ENCODE measurements at places on chromosomes 7 and 10.

- no peak for DNase-seq
Measured at GRCh38 chr10:48447356-48448215, 141.1 kb downstream of the MAPK8 start.

DNA sequence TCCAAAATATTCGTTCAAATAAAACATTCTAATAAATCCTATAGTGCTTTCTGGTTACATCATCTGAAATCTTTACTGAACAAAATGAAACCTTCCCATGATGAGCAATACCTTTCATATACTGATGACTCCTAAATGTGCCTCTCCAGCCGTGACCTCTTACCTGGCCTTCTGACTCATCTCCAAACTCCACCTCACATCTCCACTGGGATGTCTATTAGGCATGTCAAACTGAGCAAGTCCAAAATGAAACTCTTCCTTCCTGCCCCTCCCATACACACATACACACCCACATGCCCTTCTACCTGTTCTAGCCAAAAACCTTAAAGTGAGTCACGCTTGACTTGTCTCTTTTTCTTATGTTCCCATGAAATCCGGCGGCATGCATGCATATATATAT lies 22.9 kb downstream of the GSAP start:
- DNase-seq = no peak

DNA sequence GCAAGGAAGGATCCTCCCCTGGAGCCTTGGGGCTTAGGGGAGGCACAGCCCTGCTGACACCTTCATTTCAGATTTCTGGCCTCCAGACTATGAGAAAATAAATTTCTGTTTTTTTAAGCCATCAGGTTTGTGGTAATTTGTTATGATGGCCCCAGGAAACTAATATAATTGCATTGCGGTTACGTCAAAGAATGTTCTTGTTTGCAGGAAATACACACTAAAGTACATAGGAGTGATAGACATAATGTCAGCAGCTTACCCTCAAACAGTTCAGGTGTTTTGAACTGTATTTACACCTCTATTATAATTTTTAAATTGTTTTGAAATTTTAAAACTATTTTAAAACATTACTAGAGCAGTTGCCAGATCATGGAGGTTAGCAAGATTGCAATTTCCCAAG lies 12.6 kb upstream of the FHIP2A start:
- no peak for DNase-seq

- DNase-seq = peak; percentile 8
Measured at GRCh38 chr7:22860784-22861482, 38.3 kb upstream of the TOMM7 start.

DNA sequence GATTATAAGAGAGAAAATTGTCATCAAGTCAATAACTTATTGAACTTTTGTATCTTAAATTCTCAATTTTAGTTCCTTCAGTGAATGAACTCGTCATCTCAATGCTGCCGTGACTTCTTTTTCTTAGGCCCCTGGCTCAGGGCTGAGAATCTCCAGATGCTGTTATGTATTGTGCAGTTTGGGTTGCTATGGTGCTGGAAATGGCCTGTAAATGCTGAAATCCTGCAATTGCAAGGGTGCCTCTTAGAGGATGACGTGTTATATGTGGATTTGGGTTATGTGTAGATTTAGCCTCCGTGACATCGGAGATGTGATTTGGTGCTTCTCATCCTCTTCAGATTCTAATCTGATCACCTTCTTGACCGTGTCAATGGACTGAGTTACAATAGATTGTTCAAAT lies 55.7 kb upstream of the ZRANB1 start:
- DNase-seq = no peak

DNA sequence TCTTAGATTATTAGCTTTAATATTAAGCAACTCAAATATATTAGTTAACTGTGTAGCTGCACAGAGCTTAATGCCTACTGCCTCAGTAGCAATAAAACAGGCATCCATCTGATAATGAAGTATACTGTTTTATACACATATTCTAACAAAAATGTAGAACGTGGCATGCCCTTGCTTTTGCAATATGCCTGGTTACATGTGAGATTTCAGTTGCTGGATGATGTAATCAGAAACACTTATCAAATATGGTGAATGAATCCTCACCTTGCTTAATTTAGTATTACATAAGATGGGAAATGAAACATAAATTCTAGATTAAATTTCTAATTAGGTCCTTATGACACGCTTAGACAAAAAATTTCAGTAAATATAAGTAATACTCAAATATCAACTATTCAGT lies 8.0 kb downstream of the DNAJC1 start:
- DNase-seq = no peak

DNA sequence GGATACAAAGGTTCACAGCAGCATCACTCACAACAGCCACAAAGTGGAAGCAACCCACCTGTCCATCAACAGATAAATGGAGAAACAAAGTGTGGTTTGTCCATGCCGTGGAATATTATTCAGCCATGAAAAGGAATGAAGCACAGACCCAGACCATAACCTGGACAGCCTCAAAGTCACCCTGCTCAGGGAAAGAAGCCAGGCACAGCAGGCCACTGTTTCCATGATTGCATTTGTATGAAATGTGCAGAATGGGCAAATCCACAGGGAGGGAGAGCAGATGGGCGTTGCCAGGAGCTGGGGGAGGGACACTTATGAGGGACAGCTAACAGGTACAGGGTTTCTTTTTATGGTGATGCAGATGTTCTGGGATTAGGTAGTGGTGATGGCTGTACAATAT lies 30.3 kb downstream of the FOXL3 start:
- no peak for DNase-seq

DNA sequence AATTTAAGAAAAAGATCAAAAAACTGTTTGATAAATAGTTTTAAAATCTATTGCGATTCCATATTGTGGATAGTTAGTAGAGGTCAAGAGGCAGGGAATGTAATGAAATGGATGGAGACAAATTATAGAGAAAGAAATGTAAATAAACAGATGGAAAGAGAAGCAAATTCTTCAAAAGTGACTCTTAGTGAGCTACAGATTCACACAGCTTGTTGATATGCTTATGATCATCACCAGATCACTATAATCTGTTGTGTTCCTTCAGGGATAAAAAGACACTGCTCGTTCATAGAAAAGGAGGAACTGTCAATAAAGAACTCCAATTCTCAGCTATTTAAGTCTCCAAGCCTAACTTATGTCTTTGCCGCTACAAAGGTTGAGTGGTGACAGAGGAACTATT lies 251.4 kb upstream of the SEMA3C start:
- no peak for DNase-seq

- DNase-seq = no peak
Measured at GRCh38 chr7:130648580-130648979, 20.0 kb downstream of the COPG2 start.

DNA sequence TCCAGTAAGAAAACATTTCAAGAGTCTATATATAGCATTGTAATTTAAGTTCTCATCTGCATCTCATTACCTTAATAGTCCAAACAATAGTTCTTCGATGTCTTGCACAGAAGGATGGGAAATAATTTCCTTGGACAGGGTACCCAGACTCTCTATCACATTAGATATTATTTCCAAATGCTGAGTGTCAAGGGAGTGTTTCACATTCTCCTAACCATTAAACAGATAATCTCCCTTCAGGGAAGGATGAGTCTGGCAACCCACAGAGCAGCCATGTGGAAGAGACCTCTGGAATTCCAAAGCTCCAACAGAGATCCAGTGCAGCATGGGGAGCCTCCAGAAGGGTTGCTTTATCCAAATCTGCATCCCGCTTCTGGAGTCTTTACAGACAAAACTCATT lies 89.6 kb downstream of the FZD1 start:
- DNase-seq = no peak

DNA sequence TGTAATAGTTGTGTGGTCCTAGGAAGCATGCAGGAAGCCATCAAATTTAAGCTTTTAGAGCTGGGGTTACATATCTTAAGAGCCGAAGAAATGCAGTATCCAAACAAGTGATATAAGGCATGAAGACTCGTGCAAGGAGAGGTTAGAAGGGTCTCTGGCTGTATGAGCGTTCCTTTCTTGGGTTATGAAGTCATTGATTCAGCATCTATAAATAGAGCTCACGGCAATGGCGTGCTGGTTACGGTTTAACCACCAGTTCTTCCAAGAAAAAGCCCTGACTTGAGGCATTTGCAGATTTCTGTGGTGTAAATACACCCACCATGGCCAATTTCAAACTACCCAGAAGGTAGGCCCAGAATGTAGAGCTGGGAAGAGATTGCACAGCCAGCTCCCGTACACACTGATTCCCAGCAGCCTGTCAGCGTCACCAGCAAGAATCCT lies 72.0 kb upstream of the KAT6B start:
- DNase-seq = no peak

DNA sequence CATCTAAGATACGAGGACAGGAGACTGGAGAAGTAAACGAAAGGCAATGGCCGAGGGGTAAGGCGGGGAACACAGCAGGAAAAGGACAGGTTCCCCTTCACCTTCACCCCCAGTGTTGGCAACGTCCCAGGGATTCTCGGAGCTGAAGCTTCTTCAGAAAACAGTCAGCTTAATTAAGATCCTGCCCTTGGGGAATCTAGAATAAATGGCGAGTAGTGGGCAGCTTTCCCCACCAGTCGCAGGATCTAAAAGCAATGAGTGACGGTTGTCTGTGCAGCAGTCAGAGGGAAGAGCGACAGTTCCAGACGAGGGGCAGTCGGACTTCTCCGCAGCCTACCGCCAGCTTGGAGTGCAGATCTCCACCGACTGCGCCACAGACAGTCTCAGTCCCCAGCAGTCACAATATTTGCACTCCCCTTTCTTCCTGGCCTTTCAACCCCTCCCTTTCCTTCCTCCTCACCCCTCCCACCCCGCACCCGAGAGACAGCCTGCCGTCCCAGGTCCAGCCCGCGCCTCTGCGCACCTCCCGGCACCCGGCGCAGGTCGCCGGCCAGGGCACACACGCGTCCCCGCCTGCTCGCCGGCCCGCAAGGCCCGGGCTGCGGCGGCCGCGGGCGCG lies 10.9 kb upstream of the SP8 start:
- no peak for DNase-seq

GRCh38 chr10:20870834-20871233 lies 26.3 kb downstream of the NEBL start:
- DNase-seq = no peak

GRCh38 chr7:117659531-117660011 lies 179.7 kb downstream of the CFTR start:
- no peak for DNase-seq

DNA sequence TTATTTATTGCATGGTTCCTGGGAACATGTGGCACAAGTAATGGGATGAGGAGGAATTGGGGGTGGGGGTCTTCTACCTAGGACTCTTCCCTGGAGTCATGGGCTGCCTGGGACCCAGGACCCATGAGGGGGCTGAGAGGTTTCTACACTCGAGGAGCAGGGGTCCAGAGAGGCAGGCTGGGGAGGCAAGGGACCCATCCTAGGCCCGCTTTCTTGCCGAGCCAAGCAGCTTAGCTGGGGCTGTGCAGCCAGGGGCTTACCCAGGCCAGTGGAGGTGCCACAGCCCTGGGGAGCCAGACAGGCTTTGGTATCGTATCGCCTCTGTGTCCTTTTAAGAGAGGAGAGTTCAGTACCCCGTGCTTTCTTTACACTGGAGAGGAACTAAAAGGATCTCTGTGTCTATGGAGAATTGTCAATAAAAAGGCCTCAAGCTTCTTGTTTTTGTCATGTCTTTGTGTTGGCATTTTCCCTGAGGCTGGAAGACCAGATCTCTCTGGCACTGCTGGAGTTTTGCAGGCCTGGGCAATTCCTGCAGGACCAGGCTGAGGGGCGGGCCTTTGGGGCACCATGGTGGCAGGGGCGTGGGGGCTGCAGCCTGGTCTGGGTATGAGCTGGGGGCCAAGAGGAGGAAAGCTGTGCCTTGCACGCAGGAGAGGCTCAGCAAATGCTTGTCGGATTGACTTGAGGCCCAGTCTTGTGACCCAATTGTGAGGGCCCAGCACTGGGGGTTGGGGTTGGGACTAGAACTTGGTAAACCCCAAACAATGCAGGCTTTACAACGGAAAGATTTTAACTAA lies 11.1 kb downstream of the SFRP5 start:
- DNase-seq = no peak

GRCh38 chr7:127486654-127487053 lies 94.1 kb upstream of the ZNF800 start:
- DNase-seq = no peak

GRCh38 chr7:158035343-158035742 lies 552.3 kb downstream of the PTPRN2 start:
- no peak for DNase-seq

- DNase-seq = no peak
Measured at GRCh38 chr7:77753173-77753572, 45.1 kb downstream of the TMEM60 start.

DNA sequence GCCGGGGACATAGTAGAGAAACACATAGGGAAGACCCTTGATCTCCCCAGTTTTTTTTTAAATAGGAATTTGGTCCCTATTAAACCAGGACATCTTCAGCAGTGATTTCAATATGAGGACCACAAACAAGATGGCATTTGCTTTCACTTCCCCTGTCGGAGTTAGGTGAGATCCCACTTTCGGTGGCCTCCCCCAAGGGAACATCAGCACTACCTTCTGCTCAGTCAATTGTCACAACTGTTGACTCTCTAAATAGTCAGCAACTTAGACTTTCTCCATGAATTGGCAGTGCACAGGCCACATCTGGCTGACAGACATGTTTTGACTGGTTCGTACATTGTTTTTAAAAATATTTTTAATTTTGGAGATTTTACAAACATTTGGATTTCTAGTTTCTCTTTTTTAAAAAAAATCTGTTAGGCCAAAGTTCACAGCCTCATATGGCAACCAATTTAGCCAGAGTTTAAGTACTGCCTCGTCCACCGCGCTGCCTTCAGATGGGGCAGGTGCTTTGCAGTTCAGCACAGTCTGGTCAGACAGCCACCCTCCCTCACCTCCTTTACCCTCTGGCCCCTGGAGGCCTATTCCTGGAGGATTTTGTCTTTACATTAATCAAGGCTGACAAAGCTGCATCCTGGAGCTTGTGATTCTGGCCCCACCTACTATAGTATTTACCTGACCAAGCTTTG lies 139.2 kb upstream of the PRR15 start:
- no peak for DNase-seq

DNA sequence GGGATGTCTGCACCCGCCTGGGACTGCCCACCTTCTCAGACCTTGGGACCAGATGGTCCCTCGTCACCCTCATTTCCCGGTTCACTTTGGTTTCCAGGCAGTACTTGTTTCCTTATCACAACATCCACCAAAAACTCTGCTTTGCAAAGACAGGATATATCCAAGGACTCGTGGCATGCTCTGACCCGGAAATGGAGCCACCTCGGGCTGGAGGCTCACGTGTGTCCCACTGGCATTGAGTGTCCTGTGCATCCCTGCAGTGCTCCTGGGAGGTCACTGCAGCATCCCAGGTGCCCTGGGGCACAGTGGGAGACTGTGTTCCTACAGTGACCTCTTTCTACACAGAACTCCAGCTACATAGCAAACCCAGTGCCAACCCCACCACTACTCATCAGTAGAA lies 611.9 kb upstream of the FOXK1 start:
- DNase-seq = no peak
